ENCODE measurements at places on chromosomes 16 and 17.

- DNase-seq: no peak
These were observed 16.2 kb upstream of the CTCF start for GRCh38 chr16:67546091-67546501.

DNA sequence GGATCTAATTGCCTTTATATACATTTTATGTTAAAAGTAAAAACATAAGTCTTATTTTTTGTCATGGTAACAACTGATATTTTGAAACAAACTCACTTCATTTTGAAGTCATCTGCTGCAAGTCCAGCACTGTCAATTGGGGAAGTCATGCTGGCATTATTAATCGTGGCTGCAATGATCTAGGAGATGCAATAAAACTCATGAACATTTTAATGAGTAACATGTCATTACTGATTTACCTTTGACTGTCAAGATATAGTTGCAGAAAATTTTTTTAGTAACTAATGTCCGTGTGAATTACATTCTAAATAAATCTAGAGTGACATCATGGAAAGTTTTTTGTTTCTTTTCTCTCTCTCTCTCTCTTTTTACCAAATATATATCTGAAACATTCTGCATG lies 17.3 kb upstream of the KRT24 start:
- no peak for DNase-seq

- DNase-seq: no peak
These were observed 12.3 kb upstream of the CDH1 start for GRCh38 chr16:68724797-68725196.

GRCh38 chr17:61280338-61280737 lies 119.3 kb upstream of the TBX2 start:
- no peak for DNase-seq

GRCh38 chr16:75402821-75403475 lies 30.4 kb downstream of the CFDP1 start:
- DNase-seq: no peak

Data from HAP-1 (cell line).